ENCODE measurements at places on chromosomes 12 and 14.

DNA sequence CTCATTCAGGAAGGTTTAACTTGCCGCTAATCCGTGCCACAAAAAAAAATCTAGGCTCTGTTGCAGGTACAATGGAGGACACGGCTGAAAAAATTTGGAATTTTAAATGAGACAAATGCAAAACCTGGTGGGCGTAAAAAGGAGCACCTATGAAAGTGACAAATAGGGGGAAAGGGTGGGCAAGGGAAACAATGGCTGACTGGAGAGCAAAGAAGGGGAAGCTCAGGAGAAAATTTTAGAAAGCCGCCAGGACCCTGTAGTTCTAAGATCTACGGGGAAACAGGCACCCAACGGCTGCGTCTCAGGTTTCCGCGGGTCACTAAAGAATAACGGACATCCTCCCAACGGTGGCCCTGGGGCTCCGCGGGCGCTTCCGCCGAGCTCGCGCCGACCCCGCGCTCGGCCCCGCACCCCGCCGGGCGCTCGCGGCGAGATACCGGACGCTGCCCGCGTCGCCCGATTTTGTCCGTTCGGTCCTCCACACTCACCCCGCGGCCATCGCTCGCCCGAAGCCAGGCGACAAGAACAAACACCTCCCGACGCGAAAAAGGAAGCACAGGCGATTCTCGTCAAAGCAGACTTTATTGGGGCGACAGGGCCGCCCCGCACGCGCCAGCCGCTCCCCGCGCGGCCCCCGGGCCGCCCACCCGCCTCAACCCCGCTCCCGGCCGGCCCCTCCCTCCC lies 1.1 kb upstream of the YY1 start:
- peak; percentile 48 for DNase-seq

DNA sequence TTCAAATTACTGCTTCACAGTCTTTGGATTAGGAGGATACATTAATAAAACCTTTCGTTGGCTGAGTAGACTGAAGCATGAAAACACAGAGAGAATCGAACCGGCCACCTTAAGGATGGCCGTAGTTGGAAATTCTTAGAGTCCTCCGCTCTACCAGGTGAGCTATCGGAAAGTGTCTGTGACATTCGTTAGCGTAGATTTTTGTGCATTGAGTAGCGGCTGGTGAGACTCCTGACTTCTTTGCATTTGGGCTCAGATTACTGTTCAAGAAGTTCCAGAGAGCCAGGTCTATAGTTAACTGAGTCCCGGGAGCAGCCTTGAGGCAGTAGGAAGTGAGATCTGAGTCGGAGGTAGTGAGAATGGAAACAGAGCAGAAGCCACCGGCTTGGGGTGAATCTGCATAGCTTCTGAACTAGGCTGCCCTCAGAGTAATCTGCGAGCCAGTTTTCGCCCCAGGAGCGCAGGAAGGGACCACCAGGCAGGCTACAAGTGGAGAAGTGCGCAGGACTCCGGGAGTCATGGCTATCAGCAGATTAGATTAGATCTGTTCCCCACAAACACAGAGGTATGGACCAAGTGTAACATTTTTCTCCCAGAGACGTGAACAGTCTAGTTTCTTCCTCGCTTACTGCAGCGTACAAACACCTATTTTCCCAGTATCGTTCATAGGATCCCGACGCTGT lies 11.0 kb downstream of the OR6S1 start:
- DNase-seq, result no peak

- no peak for DNase-seq
Measured at GRCh38 chr12:124940143-124940392, 25.6 kb upstream of the UBC start.

DNA sequence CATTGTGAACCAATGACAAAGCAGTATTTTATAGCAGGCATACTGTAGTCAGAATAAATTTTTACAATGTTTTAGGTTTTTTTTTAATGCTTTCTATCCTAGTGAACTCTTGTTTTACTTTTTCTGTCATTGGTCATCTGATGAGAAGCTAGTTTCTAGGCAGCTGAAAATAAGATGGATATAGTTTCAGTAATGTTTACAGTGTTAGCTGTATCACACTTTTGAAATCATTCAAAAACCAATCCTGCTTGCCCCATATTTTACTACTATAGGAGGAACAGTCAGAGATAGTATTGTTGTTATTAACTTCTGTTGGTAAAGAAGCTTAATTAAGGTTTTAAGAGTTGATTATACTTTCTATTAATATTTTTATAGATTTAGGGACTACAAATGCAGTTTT lies 24.5 kb downstream of the USP15 start:
- DNase-seq, result no peak

- no peak for DNase-seq
Measured at GRCh38 chr12:9906873-9907272, 25.3 kb downstream of the CLEC2A start.

- DNase-seq, result peak; percentile 3
Measured at GRCh38 chr12:68611094-68611805, 551 bp downstream of the RAP1B start.

GRCh38 chr12:51836041-51836826 lies 12.3 kb downstream of the FIGNL2 start:
- DNase-seq, result no peak

- no peak for DNase-seq
Measured at GRCh38 chr12:55845785-55846496, 3.2 kb upstream of the MMP19 start.

DNA sequence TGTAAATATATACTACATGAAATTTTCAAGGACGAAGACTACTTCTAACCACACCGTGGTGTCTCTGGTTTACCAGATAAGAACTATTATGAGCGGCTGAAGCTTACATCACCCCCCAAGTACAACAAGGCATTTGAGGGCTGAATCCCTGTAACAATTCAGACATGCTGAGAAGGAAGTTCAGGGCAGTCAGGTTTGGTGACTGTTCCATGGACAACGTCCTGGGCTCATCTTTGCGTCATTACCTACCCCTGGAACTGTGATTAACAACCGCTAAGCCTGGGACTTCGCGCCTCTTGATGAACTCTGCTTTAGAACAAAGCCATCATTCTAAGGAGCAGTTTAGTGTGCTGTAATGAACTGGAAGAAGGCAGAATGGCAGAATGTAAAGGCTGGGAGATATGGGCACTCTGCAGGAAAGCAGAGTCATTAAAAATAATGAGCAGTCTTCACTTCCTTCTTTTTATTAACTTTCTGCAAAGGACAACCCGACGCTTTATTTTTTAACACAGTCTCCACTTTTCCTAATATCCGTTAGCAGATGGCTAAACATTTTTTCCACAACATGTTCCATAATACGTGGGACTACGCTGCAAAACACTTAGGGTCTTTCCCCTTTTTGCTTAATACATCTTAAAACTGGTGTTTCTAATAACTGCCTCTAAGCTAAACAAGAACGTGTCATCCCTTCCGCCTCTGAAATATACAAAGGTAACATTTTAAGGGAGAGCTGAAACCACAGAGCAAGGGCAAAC lies 263.2 kb downstream of the ADAMTS20 start:
- no peak for DNase-seq

- DNase-seq, result no peak
Measured at GRCh38 chr12:49230176-49230804, 34.6 kb upstream of the TUBA1C start.

GRCh38 chr12:52202361-52203078 lies 10.7 kb upstream of the KRT80 start:
- DNase-seq, result no peak

- DNase-seq, result no peak
Measured at GRCh38 chr12:128980623-128981022, 127.3 kb downstream of the GLT1D1 start.

All from amygdala (tissue), 56 donors.